ENCODE measurements at places on chromosomes 16 and 17.
A peak's percentile ranks its signal among the peaks of the same experiment; 100 is the strongest.

- DNase-seq, result no peak
Measured at GRCh38 chr16:89191901-89192185, 8.5 kb downstream of the SLC22A31 start.

- no peak for DNase-seq
Measured at GRCh38 chr16:55949518-55949917, 74.3 kb upstream of the CES5A start.

- DNase-seq, result no peak
Measured at GRCh38 chr16:68417711-68418301, 30.5 kb downstream of the SMPD3 start.

DNA sequence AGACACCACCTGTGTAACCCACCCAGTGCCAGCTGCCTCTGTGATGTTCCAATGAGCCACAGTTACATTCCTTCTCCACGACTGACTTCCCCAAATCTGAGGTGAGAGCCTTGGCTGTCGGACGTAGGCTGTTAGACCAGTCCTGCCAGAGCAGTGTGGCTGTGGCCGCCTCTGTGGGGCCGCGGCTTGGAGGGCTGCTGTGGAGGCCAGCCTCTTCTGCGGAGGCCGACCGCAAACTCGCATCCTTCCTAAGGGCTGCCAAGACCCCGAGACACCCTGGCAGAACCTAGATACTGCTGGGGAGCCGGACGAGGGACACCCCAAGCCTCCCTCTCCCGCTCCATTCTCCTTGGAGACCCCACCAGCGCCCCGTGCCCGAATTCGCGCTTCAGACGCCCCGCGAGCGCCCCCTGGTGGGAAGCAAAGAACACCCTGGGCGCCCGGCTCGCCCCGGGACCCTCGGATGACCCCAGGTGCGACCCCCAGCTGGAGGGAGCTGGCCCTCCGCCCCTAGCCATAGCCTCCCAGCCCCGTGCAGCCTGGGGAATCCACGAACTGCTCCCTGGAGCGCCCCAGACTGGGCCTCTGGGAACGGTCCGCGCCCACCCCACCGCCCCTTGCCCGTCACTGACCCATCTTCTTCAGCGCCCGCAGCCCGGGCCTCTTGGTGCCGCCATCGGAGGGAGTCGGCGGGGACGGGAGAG lies 547 bp downstream of the PLCD3 start:
- no peak for DNase-seq

GRCh38 chr16:83143788-83144187 lies 517.0 kb downstream of the CDH13 start:
- DNase-seq, result peak; percentile 39

DNA sequence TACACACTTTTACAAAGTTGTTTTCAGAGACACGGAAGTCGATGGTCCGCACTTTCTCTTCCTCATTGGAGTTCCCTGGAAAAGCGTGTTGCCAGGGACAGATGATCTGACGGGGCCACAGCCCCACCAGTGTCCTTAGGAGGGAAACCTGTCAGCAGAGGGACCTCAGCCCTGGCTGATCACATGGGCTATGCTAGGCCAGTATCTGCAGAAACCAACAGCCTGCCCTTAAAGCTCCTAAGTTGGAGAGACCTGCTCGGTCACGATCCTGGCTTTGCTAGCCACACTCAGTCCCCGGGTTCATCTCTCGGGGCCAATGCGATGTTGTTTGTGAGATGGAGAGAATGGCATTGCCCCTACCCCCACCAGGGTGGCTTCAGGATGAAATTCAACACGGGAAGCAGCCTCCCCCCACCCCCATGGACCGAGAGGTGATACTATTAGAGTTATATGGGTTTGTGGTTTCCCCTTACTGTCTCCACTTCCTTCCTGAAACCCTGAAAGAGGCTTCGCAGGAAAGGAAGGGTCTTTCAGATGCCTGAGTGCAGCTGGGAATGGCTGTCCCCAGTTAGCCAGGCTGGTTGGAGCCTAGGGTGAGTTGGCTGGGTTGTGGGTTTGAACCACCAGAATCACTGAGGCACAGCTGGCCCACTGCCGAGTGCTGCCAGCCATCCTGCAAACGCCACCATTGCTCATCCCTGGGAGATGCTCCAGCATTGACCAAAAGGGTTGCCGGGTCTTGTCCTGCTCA lies 16.6 kb downstream of the RMI2 start:
- DNase-seq, result no peak

GRCh38 chr17:47742319-47743181 lies 9.5 kb downstream of the TBX21 start:
- DNase-seq, result no peak

DNA sequence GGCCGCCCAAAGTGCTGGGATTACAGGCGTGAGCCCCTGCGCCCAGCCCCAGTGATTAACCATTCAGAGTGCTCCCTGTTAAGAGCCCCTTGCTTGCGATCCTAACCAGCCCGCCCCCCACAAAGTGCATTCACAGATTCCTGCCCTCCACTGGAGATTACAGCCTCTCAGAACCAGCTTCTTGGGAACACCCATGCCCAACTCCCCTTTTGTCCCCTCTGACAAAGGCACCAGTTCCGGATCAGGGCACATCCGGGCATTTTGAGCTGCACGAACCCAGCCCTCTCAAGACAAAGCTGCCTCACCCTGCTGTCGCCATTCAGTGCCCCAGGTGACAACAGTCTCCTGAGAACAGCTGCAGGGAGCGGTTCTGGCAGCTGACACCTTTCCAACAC lies 848 bp upstream of the KRT19 start:
- no peak for DNase-seq

DNA sequence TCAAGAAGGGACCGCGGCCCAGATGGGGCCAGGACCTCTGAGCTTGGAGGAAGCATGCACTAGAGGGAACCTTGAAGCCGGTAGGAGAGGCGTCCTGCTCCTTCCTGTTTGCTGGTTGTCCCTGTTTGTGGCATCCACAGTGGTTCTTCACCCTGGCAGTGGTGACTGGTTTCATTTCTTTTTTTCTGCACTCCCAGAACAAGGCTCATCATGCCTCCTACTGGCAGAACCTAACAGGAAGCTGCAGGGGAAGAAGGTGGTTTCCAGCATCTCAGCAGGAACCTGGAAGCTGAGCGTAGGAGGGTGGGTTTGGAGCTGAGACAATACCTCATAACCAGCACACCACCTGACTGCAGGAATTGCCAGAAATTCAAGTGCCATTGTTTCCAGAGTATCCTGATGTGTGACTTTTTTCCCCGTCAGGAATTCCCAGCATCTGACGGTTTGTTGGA lies 5.8 kb downstream of the TMEM231 start:
- DNase-seq, result no peak

GRCh38 chr17:49146620-49147306 lies 14.2 kb downstream of the B4GALNT2 start:
- DNase-seq, result peak; percentile 97

DNA sequence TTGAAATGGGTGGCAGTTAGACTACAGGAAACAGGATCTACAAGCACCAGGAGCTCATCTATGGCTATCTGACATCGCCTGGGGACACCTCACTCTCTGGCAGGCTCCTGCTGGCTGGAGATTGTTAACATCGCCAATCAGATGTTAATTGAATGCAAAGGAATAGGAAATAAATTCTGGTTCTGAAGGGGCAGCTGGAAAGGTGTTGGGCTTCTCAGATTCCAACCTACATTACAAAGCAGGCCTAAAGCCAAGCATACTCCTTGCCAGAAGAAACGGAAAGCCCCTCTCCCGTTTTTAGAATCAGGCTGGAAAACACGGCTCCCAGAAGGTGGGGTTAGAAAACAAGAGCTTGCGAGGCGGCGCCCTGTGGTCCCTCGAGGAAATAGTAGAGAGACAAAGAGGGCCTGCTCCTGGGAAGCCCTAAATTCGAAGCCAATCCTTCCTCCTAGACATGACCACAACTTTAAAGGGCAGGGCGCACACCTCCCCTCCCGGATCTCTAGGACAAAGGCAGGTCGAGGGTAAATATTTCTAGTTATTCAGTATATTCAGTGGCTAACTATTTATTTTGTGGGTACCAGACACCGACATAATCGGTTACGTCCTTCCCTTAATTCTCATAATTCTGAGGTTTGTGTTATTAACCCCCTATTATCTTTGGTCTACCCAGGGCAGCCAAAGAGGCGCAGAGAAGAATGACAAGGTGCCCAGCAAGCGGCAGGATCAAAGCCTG lies 763 bp upstream of the TOM1L1 start:
- DNase-seq, result no peak

DNA sequence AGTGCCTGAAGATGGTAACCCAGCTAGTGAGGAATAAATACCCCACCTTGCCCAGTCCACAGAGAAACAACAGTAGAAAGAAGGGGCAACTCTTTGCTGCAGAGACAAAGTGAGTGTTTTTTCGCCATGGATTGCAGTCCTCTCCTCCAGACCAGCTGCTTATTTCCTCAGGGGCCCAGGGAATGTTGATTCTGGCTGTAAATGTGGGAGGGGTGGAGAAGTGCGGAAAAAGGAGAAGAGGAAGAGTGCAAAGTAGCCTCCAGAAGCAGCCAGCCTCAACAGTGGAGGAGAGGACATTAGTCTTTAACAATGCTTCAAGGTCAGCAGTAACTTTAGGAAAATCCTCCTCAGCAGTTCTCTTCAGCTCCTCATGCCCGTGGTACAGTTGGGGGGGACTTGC lies 8.1 kb upstream of the PHLPP2 start:
- DNase-seq, result no peak

GRCh38 chr16:80233097-80233835 lies 307.5 kb upstream of the DYNLRB2 start:
- DNase-seq, result no peak

DNA sequence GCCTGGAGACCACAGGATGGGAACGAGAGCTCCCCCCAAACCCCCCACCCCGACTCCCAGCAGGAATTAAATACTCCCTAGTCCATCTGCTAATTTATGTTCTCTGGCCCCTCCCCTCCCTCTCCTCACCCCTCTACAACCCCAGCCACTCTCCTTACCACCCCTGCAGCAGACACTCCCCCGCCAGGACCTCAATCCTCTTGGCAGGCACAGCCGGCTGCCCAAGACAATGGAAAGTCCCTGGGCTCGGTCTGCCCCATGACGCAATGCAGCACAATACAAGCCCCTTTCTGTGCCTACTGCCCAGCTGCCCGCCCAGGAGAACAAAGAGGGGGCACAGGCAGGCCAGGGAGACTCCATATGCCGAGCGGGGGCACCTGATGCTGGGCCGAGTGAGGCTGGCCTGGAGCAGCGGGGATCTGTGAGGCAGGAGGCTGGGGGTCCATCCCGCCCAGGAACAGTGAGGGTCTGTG lies 30.3 kb upstream of the CDC42EP4 start:
- DNase-seq, result peak; percentile 68

DNA sequence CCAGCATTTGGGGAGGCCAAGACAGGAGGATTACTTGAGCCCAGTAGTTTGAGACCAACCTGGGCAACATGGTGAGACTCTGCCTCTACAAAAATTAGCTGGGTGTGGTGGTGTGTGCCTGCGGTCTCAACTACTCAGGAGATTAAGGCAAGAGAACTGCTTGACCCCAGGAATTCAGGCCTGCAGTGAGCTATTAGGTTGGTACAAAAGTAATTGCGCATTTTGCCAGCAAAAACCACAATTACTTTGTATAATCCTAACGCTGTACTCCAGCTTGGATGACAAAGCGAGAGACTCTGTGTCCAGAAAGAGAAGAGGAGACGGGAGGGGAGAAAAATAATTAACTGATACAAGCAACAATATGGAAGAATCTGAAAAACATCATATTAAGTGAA lies 32.7 kb downstream of the YWHAE start:
- DNase-seq, result no peak

DNA sequence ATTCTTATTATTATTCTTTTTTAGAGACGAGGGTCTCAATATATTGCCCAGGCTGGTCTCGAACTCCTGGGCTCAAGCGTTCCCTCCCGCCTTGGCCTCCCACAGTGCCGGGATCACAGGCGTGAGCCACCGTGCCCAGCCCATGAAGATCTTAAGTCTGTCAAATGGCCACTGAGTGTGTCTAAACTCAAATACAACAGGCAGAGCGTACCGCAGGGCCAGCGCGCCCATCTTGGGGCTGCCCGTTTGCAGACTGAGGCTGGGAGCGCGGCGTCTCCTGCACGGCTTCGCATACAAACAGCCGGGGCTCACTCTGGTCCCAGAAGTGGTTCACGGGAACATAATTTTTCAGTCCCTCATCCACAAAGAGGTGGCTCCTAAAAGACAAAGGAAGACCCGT lies 30.3 kb downstream of the TMEM204 start:
- no peak for DNase-seq

DNA sequence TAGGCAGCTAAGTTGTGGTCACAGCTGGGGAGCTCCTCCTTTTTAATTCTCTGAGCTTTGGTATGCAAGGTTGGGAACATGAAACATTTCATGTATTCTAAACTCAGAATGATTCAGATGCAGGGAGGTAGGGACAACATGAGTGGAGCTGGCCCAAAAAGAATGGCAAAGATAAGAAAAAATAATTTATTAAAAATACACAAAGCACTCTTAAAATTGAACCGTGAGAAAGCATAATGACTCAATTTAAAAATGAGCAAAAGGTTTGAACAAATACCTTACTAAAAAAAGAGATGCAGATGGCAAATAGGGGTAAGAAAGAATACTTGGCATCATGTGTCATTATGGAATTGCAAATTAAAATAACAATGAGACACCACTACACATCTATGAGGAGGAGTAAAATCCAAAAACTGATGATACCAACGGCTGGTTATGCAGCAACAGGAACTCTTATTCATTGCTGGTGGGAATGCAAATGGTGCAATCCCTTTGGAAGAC lies 175.6 kb upstream of the IRX3 start:
- peak; percentile 47 for DNase-seq

- no peak for DNase-seq
Measured at GRCh38 chr16:1325673-1326371, 7.6 kb upstream of the BAIAP3 start.

GRCh38 chr17:77958716-77959125 lies 218 bp downstream of the TNRC6C start:
- DNase-seq, result no peak

- DNase-seq, result no peak
Measured at GRCh38 chr17:77160091-77160874, 19.5 kb downstream of the SEC14L1 start.

GRCh38 chr17:21191698-21192097 lies 22.3 kb downstream of the TMEM11 start:
- no peak for DNase-seq

GRCh38 chr16:17380613-17381012 lies 90.1 kb downstream of the XYLT1 start:
- DNase-seq, result no peak

Measured in skeletal muscle cell (primary cell).